ENCODE measurements at places on chromosomes 3 and 15.

- DNase-seq: no peak
These were observed 238.1 kb upstream of the SGO1 start for GRCh38 chr3:20424086-20424485.

DNA sequence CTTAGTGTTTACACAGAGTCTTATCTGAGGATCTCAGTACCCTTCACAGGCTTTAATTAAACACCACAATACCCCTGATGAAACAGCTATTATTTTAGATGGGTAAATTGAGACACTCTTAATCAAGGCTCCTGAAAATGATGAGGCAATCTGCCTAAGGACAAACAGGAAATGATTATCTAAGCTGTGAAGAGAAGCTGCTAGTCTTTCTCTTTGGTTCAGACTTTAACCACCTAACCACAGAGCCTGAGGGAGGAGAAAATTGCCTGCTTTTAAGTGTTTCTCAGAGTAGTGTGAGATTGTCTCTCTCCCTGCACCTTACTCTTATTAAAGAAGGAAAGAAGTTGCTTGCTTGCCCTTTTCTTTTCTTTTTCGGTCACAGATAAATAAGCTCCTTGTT, 364.3 kb upstream of the ADAMTS9 start:
- no peak for DNase-seq

DNA sequence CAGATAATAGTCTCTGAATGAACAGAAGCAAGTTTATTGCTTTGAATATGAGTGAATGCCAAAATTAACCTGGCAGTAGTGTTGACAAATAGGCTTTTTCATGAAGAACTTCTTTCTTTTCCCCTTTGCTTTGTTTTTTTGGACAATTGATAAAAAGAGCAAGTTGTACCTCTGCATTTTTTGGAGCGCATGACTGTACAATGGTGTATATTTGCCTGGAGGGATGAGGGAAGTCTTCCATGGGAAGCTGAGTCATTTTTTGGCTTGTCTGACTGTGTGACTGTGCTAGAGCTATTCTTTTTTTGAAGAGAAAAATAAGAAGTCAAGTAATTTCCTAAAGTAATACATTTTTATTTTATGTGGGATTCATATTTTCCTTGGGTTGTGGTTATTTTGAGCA, 186.9 kb downstream of the KLHL25 start:
- peak; percentile 29 for DNase-seq

DNA sequence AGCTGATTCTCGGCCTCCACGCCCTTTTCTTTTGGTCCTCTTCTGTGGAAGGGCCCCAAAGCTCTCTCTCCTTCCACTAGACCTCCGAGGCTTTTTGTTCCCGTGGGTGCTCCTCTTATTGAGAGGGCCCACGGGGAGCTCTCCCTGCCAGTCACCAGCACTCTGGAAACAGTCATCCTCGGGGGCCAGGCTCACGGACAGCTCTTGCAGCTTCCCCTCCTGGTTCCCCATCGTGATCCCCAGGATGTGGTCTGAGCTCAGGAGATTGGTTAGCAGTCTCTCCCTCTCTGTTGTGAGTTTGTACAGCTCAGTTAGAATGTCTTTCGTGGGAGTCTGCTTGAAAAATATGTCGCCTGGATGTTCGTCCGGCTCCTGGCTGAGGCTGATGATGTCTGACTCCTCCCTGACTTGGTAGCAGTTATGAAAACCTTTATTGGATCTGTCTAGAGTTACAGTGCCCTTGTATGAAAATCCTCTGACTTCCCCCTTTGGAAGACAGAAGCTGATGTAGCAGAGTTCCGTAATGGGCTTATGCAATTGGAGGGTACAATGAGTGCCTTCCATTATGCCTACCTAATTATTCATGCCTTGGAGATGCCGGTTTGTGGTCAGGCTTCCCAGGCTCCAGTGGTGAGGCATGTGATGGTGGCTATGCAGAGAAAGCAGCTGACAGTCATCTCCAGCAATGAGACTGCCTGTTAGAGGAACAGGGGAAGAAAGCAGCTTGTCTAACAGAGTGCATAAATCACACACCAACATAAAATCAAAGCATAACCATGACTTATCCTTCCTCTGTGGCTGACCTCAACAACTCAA, 40.0 kb downstream of the FMN1 start:
- DNase-seq: peak; percentile 58

DNA sequence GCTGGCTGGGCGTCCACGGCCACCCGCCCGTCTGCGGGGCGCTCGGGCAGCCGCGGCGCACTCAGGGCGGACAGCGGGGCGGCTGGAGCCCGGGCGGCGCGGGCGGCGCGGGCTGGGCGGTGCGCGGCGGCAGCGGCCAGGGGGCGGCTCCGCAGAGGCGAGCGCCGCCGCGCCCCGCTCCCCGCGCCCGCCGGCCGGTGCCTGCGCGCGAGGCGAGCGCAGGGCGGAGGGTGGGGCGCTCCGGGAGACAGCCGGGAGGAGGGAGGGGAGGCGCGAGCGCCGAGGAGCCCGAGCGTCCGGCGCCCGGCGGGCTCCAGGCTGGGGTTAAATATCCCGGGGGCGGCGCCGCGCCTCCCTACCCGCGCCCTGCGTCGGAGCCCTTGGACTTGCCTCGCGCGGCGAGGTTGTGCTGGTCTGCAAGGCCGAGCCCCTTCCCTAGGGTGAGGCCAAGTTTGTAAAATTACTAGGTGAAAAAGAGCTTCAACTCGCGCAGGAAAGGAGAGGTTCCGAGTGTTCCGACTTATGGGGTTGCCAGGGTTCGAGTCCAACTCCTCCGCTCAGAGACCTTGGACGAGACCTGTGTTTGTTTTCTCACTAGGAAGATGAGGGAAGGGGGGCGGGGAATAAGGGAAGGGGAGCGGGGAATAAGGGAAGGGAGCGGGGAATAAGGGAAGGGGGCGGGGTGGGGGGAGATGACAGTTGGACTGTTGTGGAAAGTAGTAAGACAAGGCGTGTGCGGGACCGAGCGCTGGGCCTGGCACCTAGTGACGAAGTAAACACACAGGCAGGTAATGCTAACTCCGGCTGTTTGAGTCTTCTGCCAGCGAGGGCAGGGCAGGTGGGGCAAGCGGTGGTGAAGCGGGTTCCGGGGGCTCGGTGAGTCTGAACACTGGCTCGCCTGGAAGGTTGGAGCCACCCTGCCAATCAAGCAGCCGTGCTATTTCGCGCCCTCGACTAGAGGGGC, at the start of gene TNFAIP8L3:
TSS of gene TNFAIP8L3 (minus strand) at position 301 of the 964 bp plus-strand sequence. CDS start 311 bp downstream, outside the sequence.
- DNase-seq: peak; percentile 23

DNA sequence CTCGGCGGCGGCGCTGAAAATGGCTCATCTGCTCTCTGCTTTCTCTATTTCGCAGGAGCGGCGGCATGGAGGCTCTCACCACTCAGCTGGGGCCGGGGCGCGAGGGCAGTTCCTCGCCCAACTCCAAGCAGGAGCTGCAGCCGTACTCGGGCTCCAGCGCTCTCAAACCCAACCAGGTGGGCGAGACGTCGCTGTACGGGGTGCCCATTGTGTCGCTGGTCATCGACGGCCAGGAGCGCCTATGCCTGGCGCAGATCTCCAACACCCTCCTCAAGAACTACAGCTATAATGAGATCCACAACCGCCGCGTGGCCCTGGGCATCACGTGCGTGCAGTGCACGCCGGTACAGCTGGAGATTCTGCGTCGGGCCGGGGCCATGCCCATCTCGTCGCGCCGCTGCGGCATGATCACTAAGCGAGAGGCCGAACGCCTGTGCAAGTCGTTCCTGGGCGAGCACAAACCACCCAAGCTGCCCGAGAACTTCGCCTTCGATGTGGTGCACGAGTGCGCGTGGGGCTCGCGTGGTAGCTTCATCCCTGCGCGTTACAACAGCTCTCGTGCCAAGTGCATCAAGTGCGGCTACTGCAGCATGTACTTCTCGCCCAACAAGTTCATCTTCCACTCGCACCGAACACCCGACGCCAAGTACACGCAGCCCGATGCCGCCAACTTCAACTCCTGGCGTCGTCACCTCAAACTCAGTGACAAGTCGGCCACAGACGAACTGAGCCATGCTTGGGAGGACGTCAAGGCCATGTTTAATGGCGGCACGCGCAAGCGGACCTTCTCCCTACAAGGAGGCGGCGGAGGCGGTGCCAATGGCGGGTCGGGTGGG, 790 bp downstream of the SKOR1 start:
- no peak for DNase-seq

GRCh38 chr3:155208183-155208800, 85.2 kb downstream of the STRIT1 start:
- no peak for DNase-seq

DNA sequence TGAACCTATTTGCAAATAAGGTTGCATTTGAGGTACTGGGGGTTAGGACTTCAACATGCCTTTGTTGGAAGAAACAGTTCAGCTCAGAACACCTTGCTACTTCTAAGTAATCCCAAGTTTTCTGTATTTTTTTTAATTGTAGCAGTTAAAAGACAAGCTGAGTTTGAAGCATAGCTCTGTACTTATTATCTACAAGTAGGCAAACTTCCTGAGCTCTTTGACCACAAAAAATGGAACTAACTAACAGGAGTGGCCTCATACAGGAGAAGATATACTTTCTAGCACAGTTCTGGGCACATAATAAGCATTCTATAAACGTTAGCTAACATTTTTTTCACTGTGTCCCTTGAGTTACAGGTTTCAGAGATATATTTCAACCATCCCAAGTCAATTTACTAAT, 159.2 kb downstream of the CHST2 start:
- DNase-seq: no peak

DNA sequence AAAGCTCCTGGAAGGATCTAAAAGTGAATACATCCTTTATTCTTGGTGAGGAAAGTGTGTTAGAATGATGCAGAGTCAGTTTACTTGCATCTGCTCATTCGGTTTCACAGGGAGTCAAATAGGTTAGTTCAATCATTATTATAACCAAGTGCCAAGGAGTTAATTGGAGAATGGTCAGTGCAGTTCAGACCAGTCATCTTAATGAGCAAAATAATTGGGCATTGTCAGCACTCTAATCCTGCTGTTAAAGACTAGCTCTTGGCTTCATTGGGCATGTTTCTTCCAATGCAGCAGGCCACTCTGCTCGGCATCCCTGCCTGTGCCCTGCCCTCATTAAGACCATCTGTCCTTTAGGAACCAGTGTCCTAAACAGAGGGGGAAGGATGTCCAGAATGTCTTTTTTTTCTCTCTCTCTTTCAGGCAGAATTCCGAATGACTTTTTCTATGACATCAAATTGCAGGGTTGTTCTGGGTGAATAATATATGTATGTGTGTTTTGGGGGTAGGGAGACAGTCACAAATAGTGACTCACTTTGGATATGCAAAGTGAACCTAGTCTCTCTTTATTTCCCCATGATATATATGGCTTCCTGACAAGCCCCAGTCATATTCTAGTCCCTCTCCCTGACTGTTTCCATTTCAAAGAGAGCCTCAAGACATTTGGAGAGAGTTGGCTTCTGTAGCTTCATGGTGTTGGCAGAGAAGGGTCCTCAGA, 205.4 kb upstream of the TRIM42 start:
- DNase-seq: no peak

GRCh38 chr3:186342197-186342596, 19.8 kb downstream of the DGKG start:
- DNase-seq: no peak

DNA sequence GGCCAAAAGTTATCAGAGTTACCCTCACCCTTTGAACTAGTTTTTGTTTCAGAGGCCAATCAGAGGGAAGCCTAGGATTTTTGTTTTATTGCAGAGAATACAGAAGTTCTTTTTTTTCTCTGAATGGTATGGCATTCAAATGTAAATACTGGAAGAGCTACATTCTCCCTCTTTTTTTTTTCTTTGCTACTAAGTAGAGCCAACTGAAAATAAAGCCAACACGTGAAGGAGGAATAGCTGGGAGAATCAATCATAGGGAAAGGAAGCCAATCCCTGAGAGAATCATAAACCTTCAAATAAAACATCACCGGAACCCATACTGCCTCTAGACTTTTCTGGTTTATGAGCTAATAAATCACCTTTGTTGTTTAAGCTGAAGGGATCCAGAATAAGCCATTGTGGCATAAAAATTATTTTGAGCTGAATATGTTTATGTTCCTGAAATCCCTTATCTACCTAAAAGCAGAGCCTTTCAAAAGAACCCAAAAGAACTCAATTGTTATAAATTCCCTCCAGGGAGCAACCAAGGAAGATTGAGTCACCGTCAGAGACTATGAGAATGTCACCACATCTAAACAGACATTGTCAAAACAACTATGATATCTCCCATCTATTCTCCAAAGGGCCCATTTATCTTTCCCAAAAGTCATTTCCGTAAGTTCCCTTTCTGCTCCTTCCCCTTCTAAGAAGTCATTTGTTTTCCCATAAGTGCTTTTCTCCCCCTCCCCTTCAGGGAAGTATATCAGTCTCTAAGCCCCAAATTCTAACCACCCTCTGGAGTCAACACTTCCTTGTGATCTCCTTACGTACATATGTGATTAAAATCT, 3.8 kb upstream of the ZNF280D start:
- DNase-seq: no peak

DNA sequence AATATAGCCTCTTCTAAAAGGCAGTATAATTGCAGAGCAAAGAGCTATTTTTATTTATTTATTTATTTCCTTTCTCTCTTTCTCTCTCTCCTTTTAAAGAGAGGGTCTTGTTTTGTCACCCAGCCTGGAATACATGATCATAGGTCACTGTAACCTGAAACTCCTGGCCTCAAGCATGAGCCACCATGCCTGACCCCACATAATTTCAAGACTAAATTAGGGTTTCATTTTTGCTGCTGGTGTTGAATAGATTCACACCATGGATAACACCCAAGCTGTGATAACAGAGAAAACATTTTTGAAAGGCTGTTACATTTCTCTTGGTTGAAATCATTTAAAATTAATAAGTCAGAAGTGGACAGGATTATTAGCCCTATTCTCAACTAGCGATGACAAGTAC, 131.6 kb downstream of the LEKR1 start:
- DNase-seq: no peak

- no peak for DNase-seq
These were observed 26.4 kb upstream of the SKIL start for GRCh38 chr3:170331143-170331542.

GRCh38 chr3:12741209-12741608, 17.9 kb downstream of the TMEM40 start:
- DNase-seq: no peak

DNA sequence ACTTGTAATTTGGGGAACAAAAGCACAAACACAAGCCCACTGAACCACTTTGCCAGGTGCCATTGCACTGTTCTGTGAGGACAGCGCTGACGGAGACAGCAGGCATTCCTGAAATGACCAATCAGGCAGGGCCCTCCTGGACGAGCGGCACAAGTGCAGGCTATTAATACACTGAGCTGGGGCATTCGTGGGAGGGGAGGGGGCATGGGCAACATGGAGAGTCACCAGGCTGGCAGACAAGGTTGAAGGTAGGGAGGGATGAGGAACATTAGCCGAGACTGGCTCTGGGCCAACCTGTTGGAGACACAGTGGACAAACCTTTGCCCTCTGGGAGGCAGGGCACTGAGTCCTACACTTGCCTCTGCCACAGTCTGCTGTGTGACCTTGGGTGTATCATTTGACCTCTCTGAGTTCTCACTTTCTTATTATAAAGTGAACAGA, 45.6 kb downstream of the NOX5 start:
- no peak for DNase-seq

- no peak for DNase-seq
These were observed 166.8 kb upstream of the TGFBR2 start for GRCh38 chr3:30439451-30440053.

- no peak for DNase-seq
These were observed 317.3 kb downstream of the ZBTB20 start for GRCh38 chr3:114829783-114830182.
